ENCODE measurements at places on chromosomes 5 and 9. TPM values are rescaled to one million over a fixed set of nuclear protein-coding genes. Genes with fewer than 3 reads are reported as not detected.

The SH3GL2 gene
- total RNA-seq = 3.1 TPM

DNA sequence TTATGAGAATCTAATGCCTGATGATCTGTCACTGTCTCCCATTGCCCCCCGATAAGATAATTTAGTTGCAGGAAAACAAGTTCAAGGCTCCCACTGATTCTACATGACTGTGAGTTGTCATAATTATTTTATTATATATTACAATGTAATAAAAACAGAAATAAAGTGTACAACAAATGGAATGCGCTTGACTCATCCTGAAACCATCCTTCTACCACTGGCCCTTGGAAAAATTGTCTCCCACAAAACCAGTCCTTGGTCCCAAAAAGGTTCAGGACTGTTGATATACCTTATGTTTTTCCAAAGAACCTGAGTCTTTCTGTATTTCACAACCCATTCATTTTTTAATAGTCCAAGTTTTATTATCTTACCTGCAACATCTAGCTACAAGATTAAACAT, 403.5 kb downstream of the TAF11L14 start:
- no peak for DNase-seq

The CDH12 gene
- not detected for total RNA-seq

DNA sequence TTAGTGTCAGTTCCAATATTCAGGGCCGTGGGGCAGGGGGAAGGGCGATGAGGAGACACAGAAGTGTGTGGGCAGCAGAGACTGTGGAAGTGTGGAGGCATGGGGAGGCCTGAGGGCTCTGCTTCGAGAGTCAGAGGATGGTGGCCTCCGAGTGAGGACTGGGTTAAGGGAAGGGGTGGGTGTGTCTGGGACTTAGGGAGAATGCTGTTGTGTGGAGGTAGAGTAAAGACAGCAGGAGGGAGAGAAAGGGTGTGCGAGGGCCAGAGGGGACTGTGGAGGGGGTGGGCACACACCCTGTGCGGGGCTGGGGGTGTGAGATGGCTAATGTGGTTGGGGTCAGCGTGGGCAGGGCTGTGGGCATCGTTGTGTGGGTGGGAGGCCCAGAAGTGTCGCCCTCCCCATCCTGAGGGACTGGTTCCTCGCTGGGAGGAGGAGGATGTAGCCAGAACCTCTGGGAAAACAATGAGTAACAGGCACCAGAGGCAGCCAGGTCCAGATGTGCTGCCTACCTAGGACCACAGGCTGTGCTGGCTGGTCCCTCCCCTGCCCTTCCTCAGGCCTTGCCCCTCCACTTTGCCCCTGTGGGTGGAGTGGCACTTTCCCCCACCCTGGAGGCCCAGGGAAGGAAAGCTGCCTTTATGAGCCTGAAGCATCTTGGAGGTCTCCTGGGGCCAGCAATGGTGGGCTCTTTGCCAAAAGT, 4.2 kb downstream of the USP20 start:
- DNase-seq = no peak

GRCh38 chr5:94674490-94675382, 56.3 kb downstream of the SLF1 start:
- DNase-seq = no peak

GRCh38 chr5:107021575-107021974, 649.2 kb downstream of the EFNA5 start:
- DNase-seq = no peak

DNA sequence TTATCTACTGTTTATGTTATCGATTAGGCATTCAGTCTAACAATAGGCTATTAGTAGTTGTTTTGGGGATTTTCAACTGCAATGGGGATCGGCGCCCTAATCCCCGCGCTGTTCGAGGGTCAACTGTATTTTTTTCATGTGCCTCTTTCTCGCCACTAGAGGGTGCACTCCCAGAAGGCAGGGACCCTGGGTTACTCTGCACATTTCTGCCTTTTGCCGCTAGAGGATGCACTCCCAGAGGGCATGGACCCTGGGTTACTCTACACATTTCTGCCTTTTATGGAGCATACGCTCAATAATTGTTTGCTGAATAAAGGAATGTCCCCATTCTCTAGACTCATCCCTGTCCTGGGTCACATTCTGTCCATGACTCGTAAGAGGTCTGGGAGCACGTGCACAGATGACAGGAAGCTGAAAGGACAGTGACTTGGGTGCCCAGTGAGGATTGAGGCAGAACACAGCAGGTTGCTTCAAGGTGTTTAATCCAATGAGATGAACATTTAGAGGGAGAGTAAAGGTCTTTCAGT, 27.9 kb upstream of the RECK start:
- no peak for DNase-seq

The QRFP gene
- not detected for total RNA-seq

The SHB gene
- 39.8 TPM for total RNA-seq

GRCh38 chr9:38117651-38118050, 48.6 kb upstream of the SHB start:
- no peak for DNase-seq

DNA sequence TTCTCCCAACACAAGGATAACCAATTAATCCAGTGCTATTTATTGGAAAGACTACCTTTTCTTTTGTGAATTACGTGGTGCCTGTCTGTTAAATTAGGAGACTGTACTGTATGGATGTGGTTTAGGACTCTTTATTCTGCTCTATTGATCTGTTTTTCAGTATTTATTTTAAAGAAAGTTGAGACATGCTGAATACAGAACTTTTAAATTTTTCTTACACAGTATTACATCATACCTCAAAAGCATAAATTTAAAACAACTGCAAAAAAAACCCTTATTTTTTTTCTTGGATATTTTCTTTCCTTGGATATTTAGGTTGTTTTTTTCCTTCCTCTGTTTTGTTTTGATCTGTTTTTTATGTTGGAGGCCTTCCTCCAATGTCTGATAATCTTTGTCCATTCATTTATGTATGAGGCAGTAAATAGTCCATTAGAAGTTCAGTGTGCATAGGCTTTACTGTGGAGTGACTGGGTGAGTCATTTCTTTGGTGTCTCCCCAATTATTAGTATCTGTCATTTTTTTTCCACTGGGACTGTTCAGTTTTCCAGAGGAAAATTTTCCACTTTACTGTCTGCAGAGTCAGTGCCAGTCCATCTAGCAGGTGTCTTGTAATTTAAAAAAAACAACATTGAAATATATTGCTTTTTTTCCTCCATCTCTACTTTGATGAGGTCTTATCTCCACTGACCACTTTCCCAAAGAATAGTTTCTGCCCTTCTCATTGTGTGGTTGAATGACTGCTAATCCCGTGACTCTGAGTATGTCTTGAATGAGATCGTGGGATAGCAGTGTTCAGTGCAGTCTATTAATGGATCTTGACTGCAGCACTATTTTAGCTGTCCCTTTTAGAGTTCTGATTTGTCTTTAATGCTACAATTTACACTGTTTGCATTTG, 15.2 kb downstream of the CYSTM1 start:
- DNase-seq = no peak

GRCh38 chr5:32489791-32490562, 45.4 kb upstream of the ZFR start:
- DNase-seq = peak; percentile 80

DNA sequence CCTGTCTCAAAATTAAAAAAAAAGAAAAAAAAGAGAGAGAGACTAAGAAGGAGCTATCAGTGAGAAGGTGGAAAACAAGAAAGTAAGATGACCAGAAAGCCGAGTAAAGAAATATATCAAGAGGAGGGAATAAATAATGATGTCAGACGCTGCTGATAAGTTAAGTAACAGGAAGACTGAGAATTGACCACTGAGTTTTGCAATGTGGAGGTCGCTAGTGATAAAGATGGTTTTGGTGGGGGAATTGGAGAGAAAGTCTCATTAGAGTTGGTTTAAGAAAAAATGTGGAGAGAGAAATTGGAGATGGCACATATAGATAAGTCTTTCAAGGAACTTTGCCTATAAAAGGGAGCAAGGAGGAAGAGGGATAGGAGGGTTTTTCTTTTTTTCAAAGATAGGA, 91.9 kb downstream of the RAD23B start:
- DNase-seq = no peak

GRCh38 chr5:6950250-6950649, 237.0 kb downstream of the TENT4A start:
- no peak for DNase-seq

GRCh38 chr9:117541181-117541580, 126.3 kb upstream of the ASTN2 start:
- DNase-seq = no peak

DNA sequence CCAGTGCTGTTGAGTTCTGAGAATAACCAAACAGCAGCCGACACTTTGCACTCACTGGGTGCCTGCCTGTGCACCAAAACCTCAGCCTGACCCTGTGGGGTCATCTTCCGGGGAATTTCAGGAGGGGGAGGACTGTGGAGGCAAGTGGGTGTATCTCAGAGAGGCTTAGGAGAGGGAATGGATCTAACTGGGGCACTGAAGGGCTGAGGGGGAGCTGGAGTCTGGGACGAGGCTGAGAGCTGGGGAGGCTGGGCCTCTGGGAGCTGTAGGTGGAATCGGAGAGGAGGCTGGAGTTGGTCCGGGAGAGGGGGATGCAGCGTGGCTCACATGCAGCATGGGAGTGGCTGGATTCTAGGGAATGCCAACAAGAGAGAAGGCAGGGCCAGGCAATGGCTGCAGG, 14.9 kb upstream of the ASS1 start:
- DNase-seq = no peak

DNA sequence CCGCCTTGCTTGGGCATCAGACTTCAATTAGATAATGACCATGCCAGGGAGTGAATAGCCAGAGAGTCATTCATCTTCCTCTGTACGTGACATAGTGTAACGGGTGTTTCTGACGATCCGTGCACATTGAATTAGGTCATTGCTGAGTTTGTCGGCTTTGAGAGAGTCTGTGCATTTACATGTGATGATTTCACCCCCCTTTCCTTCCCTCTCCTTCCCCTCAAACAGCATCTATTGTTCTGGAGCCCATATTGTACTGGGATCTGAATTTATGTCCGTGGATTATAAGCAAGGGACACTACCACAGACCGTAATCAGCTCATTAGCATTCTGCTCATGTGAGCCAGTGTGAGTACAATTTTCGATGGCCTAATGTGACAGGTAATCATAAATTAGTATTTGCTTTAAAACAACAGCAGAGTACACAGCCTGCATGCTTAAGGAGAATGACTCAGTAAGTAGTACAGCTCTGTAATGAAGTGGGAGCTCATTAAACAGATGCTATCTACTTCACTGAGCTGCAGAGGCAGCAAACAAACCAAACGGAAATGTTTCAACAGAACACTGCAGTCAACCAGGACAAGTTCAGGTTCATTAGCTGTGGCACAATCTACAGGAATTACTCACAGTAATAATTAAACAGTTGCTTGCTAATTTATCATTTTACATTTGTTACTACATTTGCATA, 302.1 kb downstream of the CSNK1G3 start:
- peak; percentile 44 for DNase-seq

DNA sequence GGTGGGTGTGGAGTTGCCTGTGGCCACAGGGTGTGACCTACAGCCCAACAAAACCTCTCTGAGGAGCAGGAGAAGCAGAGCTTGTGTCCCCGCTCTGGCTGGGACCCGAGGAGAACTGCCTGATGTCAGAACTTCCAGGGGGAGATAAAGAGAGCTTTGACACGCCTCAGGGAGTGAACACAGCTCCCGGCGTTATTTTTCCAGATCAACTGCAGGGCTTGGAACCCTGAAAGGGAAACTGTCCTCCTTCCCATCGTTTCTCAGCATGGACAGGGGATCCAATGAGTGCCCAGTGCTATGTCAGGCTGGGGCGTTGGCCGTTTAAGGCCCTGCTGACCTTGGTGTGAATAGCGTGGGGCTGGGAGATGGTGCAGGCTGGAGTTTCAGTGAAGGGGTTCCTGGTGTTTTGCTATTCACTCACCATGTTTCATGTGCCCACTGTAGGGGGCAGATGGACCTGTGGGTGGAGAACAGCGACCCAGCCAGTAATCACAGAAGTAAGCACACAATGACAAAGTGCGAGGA, 22.0 kb downstream of the GADD45G start:
- no peak for DNase-seq

- DNase-seq = peak; percentile 31
Measured at GRCh38 chr9:5438301-5439162, 807 bp upstream of the PLGRKT start.

DNA sequence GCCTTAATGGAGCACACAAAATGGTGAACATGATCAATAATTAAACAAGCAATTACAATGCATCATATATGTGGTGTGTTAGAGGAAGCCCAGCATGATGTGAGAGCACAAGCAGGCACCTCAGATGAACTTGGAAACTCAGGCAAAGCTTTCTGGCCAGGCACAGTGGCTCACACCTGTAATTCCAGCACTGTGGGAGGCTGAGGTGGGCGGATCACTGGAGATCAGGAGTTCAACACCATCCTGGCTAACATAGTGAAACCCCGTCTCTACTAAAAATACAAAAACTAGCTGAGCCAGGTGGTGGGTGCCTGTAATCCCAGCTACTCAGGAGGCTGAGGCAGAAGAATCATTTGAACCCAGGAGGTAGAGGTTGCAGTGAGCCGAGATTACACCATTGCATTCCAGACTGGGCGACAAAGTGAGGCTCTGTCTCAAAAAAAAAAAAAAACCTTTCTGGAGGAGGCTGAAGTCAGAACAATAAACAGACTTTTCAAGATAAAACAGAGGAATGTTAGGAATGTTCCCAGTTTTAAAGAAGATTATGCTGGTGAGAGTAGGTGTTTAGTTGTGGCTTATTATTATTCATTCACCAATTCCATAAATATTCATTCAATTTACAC, 159.4 kb downstream of the CEMIP2 start:
- DNase-seq = no peak

- no peak for DNase-seq
Measured at GRCh38 chr5:6556089-6556801, 76.6 kb downstream of the NSUN2 start.

The DBH gene
- total RNA-seq = not detected

- no peak for DNase-seq
Measured at GRCh38 chr5:159003045-159004030, 96.4 kb downstream of the EBF1 start.

DNA sequence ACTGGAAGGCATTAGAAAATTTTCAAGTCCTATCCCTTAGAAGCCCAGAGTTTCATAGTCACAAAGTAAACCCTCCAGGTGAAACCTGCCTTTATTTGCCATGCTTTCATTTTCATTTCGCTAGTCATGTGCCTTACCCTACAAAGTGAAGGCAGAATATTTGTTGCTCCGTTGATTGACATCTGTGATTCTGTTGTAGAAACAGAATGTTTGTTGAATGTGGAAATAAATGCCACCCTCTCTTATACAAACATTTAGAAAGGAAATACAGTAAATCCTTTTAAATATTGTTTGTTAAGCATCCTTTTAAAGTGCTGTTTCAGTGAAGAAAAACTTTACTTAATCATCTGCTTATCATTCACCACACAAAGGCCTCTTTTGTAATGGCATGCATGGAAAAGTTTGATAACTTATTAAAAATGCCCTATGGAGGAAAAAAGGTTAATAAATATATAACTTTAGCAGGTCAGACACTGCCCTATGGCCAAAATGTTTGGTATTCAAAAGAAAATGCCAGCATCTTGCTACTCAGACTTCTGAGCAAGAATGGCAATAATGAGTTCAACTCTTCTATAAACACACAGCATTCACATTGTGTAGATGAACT, 34.3 kb upstream of the CAST start:
- no peak for DNase-seq

GRCh38 chr5:39209924-39210323, 9.4 kb downstream of the FYB1 start:
- no peak for DNase-seq

- DNase-seq = no peak
Measured at GRCh38 chr9:1404940-1405339, 354.8 kb downstream of the DMRT2 start.
